Spinal cord (tissue), 10 donors: ENCODE measurements at places on chromosomes 16 and 17. TPM values are rescaled to one million over a fixed set of nuclear protein-coding genes. Genes with fewer than 3 reads are reported as not detected.

GRCh38 chr17:18028114-18028951 lies 10.6 kb downstream of the ATPAF2 start:
- H3K4me3 ChIP-seq, result no peak overlapping the region
- H3K36me3 ChIP-seq, result peaks cover 14% of the 10 kb centered on the region
- no peak for DNase-seq
- H3K27ac ChIP-seq, result no peak overlapping the region
- no peaks in the 10 kb centered on the region for H3K27me3 ChIP-seq

The MYO15A gene
- total RNA-seq, result 1.8 TPM

GRCh38 chr16:56936950-56937349 lies 5.0 kb downstream of the HERPUD1 start:
- H3K4me3 ChIP-seq, result no peak overlapping the region
- H3K4me1 ChIP-seq, result peaks cover 4% of the 10 kb centered on the region
- no peak overlapping the region for H3K27ac ChIP-seq
- peaks cover 31% of the 10 kb centered on the region for H3K36me3 ChIP-seq

The LSM12 gene
- total RNA-seq, result 22.2 TPM

DNA sequence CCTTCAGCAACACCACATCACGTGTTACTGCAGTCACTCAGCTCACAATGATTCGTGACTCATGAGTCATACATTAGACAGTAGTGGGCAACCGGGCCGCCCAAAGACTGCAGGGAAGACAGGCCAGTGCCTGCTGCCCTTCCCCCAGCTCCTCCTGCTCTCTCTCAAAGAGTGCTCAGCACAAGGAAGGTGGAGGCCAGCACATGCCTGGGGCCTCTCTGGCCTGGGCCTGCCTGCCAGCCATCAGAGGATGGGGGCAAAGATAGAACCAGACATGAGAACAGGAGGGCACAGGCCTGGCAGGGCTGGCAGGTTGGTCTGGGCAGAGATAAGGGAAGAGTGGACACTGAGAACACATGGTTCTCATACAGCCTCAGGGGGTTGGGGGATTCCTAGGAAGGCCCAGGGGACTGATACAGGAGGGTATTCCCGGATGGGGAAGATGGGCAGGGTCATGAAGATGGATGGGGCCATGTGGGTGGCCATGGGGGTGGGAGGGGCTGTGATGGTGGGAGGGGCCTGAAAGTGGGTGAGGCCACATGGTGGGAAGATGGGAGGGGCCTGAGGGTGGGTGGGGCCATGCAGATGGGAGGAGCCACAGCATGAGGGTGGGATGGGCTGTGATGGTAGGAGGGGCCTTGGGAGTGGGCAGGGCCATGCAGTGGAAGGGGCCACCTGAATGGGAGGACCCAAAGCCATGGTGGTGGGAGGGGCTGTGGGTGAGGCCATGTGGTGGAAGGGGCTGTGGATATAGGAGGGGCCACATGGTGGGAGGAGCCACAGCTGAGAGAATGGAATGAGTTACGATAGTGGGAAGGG lies 29.0 kb downstream of the KATNB1 start:
- no peak overlapping the region for H3K4me3 ChIP-seq
- H3K4me1 ChIP-seq, result no peaks in the 10 kb centered on the region
- peaks cover 95% of the 10 kb centered on the region for H3K36me3 ChIP-seq
- H3K27ac ChIP-seq, result no peak overlapping the region

- DNase-seq, result no peak
- peaks cover 8% of the 10 kb centered on the region for H3K4me1 ChIP-seq
- no peak overlapping the region for H3K4me3 ChIP-seq
- H3K27ac ChIP-seq, result no peak overlapping the region
Measured at GRCh38 chr16:28191364-28191960, 20.3 kb downstream of the XPO6 start.

The SRCIN1 gene
- 16.0 TPM for total RNA-seq

The NEUROD2 gene
- 1.6 TPM for total RNA-seq

GRCh38 chr17:1480747-1481465 lies 11.6 kb downstream of the MYO1C start:
- H3K4me1 ChIP-seq, result peaks cover 10% of the 10 kb centered on the region
- H3K27me3 ChIP-seq, result no peaks in the 10 kb centered on the region
- no peak overlapping the region for H3K27ac ChIP-seq
- DNase-seq, result no peak
- H3K36me3 ChIP-seq, result peaks cover 71% of the 10 kb centered on the region
- H3K4me3 ChIP-seq, result no peak overlapping the region

GRCh38 chr16:46690281-46691178 lies 1.1 kb downstream of the ORC6 start:
- H3K27ac ChIP-seq, result peak overlapping the region; percentile 96
- H3K27me3 ChIP-seq, result no peaks in the 10 kb centered on the region
- H3K4me3 ChIP-seq, result peak overlapping the region; percentile 84
- peaks cover 3% of the 10 kb centered on the region for H3K36me3 ChIP-seq
- peaks cover 11% of the 10 kb centered on the region for H3K4me1 ChIP-seq
- DNase-seq, result no peak

- H3K4me1 ChIP-seq, result peaks cover 39% of the 10 kb centered on the region
- H3K36me3 ChIP-seq, result peaks cover 57% of the 10 kb centered on the region
- no peak for DNase-seq
- H3K27ac ChIP-seq, result no peak overlapping the region
- H3K27me3 ChIP-seq, result no peaks in the 10 kb centered on the region
Measured at GRCh38 chr17:4938069-4938491, 1.8 kb downstream of the SLC25A11 start.
